ENCODE measurements at places on chromosomes 16 and 17. TPM values are rescaled to one million over a fixed set of nuclear protein-coding genes. Genes with fewer than 3 reads are reported as not detected.
A peak's percentile ranks its signal among the peaks of the same experiment; 100 is the strongest.

Gene CD2BP2
- total RNA-seq = 52.0 TPM

Gene PLLP
- total RNA-seq = 3.1 TPM

Gene CSH1
- not detected for total RNA-seq

Gene KRT24
- total RNA-seq = not detected

Gene GPRC5B
- total RNA-seq = 16.1 TPM

Gene KRT36
- not detected for total RNA-seq

Gene SNX20
- 4.6 TPM for total RNA-seq

Gene COX6A2
- total RNA-seq = not detected

Gene CES5A
- not detected for total RNA-seq

- no peak for DNase-seq
Observed at GRCh38 chr17:72494566-72494965, 373.7 kb downstream of the SOX9 start.

DNA sequence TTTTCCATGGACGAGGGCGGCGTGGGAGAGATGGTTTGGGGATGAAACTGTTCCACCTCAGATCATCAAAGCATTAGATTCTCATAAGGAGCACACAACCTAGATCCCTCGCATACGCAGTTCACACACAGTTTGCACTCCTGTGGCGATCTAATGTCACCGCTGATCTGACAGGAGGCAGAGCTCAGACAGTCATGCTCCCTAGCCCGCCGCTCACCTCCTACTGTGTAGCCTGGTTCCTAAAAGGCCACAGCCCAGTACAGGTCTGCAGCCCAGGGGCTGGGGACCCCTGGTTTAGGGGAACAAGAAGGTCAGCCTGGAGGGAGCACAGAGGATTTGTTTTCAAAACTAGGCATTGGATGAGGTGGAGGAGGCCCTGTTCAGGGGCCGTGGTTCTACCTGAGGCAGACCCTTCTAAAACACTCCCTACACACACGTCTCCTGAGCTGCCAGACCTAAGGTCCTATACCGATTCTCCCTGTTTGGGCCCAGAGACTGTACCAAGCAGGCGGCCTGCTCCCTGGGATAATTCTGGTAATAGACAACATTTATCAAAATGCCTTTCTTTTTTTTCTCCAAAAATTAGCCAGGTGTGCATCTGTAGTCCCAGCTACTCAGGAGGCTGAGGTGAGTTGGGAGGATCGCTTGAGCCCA, 38.6 kb downstream of the AXIN2 start:
- no peak for DNase-seq

- DNase-seq = no peak
Observed at GRCh38 chr17:65020284-65020683, 36.3 kb downstream of the GNA13 start.

- DNase-seq = no peak
Observed at GRCh38 chr17:82848022-82848592, 8.3 kb upstream of the ZNF750 start.

GRCh38 chr16:69589434-69590269, 23.9 kb downstream of the NFAT5 start:
- DNase-seq = no peak

DNA sequence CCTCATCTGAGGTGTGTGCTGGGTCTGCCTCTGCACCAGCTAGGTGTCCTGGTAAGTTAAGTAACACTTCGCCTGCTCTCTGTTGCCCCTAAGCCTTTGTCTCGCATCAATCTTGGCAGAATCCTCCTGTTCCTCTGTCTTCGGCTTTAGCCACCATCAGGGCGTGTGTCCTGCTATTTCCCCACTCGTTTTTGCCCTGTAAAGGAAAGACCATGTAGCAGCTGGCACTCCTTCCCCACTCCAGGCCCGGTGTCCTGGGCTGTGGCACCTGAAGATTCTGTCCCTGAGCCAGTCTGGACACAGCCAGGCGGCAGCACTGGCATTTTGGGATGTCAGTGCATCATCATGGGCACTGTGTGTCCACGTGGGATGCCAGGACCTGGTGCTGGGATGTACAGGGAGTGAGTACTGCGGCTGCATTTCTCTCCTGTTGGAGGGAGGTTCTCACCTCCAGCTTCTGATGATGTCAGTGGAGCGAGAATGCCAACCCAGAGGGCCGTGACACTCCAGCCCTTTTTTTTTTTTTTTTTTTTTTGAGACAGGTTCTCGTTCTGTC, 26.2 kb upstream of the FOXK2 start:
- no peak for DNase-seq

GRCh38 chr16:4972938-4973587, 14.9 kb downstream of the SEC14L5 start:
- no peak for DNase-seq

GRCh38 chr16:53456625-53457024, 22.4 kb downstream of the RBL2 start:
- DNase-seq = no peak

DNA sequence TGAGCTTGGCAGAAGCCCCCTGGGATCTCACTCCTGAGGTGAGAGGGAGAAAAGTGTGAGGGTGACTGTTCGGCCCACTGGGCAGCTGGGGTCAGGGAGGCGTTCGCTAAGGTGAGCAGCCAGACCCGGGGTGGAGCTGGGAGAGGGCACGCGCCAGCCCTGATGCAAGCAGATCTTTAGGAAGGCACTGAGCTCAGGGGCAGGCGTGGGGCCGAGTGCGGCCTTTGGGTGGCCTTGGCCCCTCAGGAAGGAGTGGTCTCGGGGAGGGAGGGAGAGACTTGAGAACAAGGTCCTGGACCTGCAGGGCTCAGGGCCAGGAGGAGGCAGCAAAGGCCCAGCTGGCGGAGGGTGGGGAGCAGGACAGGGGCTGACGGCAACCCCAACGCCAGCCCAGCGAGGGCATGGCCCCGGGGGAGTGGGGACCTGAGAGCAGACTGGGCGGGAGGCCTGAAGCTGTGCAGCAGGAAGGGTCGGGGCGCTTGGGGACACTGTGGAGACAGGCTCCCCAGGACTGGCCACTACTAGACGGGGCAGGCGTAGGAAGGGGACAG, 14.5 kb upstream of the WDR45B start:
- no peak for DNase-seq

DNA sequence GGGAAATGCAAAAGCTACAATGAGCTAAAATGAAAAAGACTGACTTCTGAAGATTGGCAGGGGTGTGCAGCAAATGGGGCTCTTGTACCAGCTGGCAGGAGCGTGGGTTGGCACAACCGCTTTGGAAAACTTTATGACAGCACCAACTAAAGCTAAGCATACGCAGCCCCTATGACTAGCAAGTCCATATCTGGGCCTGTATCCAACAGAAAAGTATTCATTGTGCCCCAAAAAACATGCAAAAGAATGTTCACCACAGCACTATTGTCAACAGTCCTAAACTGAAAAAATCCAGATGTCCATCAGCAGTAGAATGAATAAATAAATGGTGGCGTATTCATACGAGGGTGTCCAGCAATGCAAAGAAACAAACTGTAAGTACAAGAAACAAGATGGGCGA, 22.6 kb upstream of the ITGA3 start:
- DNase-seq = no peak

DNA sequence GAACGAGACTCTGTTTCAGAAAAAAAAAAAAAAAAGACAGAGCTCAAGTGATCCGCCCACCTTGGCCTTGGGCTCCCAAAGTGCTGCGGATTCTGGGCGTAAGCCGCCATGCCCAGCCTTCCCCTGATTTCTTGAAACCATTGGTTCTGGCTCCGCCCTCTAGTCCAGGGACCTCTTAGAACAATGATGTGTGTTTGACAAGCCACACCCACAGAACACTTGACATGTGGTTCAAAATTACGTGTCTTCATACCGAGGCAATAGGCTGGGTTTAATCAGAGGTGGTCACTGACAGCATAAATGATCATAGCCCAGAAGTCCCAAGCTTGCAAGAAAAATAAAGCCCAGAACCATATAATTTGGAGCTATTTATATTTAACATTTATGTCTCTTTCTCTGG, 23.0 kb downstream of the KNOP1 start:
- DNase-seq = no peak

GRCh38 chr16:82242201-82242600, 72.2 kb upstream of the MPHOSPH6 start:
- DNase-seq = no peak

GRCh38 chr16:66406534-66407221, 20.4 kb upstream of the BEAN1 start:
- peak; percentile 62 for DNase-seq

DNA sequence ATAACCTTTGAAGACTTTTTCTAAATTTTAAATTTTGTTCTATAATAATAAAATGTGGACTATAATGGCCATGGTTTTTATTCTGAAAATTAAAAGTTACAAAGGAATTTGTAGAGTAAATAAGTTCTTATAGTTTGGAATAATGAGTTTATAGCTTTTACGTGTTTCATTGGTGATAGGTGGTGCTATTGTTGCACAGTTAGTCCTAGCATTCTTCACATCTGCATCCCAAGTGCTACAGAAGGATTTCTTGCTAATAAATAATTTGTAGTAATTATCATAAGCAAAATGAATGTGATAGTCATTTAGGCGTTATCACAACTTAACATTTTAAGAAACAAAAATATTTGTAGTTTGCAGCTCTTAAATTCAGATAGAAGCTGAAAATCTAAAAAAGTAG, 67.9 kb downstream of the BCAS3 start:
- no peak for DNase-seq

- no peak for DNase-seq
Observed at GRCh38 chr17:63354256-63354655, 91.8 kb downstream of the CYB561 start.

DNA sequence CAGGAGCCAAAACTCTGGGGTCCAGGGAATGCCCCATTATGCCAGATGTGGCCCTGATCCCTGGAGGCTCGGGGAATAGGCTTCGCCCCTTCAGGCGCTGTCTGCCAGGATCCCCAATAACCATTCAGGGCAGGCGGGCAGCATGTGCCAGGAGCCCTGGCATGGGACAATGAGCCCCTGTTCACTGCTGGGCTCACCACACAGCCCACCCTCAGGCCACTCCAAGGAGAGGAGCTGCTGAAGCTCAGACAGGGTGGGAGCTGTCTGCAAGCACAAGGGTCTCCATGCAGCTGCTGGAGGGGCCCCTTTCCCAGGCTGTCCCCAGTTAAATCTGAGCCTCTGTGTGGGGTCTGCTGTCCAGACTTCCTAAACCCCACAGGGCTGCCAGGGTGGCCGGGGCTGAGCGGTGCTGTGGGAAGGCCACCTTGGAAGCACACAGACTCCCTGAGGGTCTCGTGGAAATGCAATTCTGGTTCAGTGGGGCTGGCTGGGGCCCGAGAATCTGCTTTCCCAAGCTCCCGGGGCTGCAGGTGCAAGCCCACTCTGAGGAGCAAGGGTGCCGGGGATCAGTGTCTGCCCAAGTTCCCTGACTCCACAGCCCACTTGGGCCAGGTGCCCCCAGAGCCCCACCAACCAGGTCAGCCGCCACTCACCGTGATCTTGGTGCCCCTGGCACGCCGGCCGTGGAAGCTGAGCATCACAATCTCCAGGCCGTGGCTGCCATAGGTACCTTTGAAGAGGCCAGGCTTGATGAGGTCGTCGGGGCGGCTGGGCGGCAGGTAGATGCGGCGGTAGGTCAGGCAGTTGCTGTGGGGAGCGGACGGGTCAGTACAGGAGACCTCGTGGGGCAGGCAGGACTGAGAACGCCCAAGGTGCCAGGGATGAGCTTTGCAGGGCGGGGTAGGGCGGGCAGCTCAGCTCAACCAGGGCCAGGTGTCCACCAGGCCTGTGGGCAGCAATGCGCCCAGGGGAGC, 17.7 kb upstream of the C16orf95 start:
- DNase-seq = no peak

- DNase-seq = no peak
Observed at GRCh38 chr16:17251496-17251895, 219.3 kb downstream of the XYLT1 start.

DNA sequence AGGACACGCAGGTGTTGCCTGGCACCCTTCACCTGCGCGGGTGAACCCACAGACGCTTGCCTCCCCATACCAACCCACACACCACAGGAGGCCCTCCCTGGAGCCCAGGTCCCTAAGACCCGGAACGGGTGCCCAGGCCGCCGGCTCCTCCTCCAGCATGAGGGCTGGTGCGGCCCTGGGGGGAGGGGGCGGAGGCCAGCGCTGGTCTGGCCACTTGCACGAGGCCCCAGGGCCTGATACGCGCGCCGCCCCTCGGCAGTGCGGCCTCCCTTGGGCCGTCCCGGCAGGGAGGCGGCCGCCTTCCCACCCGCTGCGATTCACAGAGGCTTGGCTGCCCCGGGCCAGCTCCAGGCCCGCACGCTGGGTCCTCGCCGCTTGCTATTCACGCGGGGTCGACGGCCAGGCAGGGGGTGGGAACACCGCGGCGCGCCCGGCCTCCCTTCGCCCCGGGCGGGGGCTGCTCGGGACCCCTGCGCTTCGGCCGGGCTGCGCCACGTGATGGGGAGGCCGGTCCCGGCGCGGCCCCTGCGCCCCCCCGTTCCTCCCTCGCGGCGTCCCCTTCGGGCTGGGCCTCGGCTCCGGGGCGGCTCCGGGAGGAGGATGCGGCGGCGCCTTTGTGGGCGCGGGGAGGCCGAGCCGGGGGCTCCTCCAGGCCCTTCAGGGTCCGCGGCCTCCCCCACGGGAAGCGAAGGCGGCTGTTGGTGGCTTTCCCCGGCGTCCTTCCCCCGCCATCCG, 685 bp downstream of the FASN start:
- DNase-seq = no peak

- no peak for DNase-seq
Observed at GRCh38 chr16:1125471-1125870, 27.4 kb upstream of the CACNA1H start.

DNA sequence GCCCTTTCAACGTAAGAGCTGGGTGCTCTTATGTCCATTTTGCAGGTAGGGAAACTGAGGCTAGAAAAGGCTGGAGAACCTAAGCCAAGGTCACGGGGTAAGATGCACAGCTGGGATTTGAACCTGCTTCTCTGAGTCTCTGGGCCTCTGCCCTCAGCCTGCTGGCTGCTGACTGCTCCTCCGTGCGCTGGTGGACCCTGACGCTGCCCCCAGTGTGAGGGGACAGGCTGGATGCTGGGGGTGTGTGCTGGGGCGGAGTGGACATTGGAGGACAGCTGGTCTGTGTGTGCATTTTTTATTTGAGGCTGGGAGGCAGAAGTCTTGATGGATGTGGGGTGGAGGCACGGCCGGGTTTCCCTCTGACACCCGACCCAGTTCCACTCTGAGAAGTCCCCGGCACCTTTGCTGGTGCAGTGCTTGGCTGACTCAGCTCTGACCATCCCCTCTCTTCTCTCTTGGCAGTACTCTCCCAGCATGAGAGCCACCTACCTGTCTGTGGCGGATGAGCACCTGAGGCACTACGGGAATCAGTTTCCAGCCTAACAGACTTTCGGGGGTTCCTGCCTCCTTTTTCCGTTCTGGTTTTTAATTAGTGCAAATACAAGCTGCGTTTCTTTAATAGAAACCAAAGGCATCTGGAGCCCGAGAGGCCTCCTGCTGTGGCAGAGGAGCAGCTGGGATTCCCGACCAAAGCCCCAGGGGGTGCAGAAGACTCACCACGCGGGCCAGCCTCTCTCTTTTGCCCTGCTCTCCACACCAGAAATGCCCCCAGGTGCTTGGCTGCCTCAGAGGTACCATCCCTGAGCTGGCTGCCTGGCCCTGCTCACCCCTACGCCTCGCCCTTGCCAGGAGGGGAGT, 14.1 kb upstream of the DNAI2 start:
- DNase-seq = no peak

Data from thoracic aorta (tissue), 2 donors.